ENCODE measurements at places on chromosomes 3 and 15. TPM values are rescaled to one million over a fixed set of nuclear protein-coding genes. Genes with fewer than 3 reads are reported as not detected.

The GHRL gene
- total RNA-seq = 0.33 TPM

The SRGAP3 gene
- 0.98 TPM for total RNA-seq

The CTXN2 gene
- total RNA-seq = not detected

The CDC25A gene
- 20.9 TPM for total RNA-seq

The TRPM1 gene
- 0.38 TPM for total RNA-seq

The OCA2 gene
- total RNA-seq = not detected

All from vein endothelial cell (primary cell).